ENCODE measurements at places on chromosomes 3 and 15.

GRCh38 chr3:15520804-15521572 lies 518 bp downstream of the COLQ start:
- no peak for DNase-seq

GRCh38 chr15:72092691-72093090 lies 25.3 kb downstream of the MYO9A start:
- DNase-seq: no peak

GRCh38 chr15:84731774-84732173 lies 15.8 kb upstream of the SEC11A start:
- no peak for DNase-seq

DNA sequence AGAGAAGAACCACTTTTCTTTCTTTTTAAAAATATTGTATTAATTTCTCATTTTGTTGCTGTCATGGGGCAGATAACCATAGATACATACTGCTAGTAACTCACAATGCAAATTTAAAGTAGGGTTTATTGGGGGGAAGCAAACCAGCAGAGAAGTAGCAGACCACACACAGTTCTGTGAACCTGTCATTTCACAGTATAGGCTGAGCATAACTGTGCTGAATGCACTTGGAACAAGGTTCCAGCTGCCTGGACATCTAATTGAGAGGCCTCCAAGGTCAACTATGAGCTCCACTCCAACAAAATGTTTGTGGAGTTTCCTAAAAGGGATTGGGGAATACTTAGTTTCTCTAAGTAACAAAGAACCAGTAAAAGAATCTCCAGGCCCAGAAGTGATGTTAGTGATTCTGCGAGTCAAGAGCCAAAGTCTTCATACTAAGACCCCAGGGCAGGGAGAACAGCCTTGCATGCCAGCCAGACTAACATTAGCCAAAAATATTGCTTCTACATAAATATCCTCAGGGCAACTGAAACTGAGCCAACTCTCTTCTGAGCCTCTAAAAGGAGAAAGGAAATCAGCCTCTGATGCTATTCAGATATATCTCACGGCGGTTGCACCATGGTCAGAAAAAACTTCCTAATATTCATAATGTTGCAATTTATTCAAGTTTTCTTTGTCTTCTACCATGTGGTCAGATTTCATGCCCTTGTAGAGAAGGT lies 856.4 kb upstream of the ALCAM start:
- DNase-seq: peak; percentile 5

DNA sequence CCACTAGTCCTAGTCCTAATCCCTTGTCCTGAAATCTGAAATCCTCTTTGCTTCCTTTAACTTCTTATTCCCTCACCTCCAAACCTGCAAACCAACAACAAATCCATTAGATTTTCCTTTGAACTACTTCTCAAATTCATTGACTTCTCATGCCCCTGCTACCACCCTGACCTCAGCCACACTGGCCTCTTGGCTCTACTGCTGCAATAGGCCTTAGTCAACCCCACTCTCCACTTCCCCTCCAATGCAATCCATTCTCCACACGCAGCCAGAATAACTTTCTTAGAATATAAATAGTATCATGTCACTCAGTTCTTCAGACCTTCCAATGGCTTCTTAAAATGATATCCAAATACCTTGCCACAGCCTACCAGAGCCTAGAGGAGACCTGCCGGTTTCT lies 131.1 kb upstream of the GADL1 start:
- DNase-seq: no peak

- DNase-seq: no peak
Observed at GRCh38 chr15:54638666-54639065, 558.1 kb downstream of the RSL24D1 start.

DNA sequence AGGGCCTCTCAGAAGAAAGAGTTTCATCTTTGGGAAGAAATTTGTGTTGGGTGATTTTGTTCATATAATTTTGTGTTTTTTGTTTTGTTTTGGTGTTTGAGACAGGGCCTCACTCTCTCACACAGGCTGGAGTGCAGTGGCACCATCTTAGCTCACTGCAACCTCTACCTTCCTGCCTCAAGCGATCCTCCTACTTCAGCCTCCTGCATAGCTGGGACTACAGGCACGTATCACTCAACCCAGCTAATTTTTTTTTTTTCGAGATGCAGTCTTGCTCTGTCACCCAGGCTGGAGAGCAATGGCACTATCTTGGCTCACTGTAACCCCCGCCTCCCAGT lies 29.0 kb upstream of the PIK3CB start:
- DNase-seq: no peak

- DNase-seq: peak; percentile 19
Observed at GRCh38 chr3:7876741-7877297, 624.8 kb upstream of the LMCD1 start.

DNA sequence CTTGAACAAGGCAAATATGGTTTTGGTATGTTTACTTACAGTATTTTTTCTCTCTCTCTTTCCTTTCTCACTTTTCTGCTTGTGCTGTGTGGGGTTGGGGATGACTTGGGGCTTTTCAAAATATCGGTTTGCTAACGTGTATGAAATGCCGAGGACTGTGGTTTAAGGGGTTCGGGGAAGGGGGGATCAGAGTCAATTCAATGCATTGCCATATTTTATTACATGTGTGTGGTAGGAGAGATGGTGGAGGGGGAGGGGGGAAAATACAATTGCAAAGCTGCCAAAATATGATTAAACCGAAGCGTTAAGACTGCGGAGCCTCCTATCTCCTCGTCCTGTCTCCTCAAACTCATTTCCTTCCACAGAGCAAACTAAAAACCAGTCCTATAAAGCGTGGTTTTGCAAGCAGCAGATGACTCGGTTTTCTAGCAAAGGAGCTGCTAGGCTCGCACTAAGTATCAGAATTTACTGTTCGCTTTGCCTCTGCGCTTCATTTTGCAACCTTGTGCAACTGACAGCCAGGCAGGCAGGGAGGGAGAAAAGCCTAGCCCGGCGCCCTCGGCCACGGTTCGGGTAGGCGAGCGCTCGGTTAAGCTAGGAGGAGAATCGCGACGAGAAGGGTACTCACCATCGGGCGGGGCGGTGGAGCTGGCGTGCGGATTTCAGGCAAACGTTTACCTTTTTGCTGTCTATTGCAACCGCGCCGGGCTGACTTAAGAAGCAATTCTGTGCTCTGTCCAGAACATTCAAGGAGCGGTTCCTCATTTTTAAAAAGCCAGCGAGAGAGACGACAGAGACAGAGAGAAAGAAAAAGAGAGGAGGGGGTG lies 4.0 kb upstream of the NR2F2 start:
- no peak for DNase-seq

DNA sequence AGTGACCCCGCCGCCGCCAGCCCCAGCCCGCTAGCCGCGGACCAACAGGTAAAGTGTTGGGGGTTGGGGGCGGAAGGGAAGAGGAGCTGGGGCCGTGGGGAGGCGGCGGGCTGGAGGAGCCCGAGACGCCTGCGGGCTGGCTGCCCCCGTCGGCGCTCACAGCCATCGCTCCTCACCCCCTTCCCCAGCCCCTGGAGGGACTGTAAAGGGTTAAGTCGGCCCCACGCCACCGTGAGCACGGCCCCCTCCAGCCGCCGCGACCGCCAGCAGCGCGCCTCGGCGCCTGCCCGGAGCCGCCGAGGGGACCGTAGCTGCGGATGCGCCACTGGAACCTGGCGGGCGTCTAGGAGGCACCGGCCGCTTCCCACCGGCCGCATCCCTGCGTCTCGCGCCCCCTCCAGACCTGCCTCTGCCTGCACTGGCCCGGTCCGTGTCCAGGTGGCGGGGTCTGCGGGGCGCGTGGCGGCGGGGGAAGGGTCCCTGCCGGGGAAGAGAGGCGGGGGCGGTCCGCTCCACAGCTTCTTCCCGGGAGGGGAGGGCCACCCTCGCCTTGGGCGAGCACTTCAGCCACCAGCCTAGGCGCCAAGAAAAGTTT lies 522 bp downstream of the MED12L start:
- no peak for DNase-seq

GRCh38 chr15:44792715-44793114 lies 56.4 kb downstream of the TRIM69 start:
- no peak for DNase-seq

GRCh38 chr3:25547103-25547502 lies 117.6 kb downstream of the TOP2B start:
- no peak for DNase-seq

DNA sequence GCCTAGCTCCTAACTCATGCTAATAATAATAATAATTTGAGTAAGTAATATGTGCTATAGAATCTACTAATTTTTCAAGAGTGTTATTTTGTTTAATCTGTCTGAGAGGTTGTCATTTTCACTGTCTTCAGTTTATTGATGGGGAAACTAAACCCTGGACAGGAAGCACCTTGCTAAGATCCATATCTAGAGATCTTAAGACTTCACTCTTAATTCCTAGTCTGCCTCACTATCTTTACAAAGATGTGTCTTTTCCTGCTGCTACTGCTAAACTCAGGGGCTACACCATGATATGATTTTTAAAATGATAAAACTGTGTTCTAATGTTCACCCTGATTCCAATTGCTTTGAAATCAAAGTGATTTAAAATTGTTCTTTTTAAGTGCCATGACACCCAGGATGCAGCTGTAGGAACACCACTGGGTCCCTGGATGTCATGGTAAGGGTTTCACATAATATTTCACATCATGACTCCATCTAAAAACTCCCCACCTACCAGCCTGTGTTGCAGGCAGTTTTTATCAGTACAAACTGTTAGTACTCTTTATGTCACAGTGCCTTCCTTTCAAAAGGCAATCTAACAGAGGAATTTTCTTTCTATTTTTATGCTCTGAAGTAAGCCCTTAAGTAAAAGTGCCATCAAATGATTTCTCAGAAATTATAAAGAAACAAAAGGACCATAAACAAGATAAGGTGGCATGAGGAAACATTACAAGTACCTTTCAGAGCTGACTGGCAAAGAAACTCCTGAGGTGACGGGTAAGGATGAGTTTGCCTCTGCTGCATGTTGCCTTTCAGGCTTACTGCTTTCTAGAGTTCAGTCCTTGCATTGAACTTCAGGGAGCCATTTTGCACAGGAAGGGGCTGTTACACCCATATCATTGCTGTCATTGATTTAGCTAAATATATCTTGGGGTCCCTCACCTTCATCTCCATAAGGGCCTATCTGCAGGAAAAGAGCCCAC lies 160.1 kb upstream of the SATB1 start:
- DNase-seq: no peak

- DNase-seq: no peak
Observed at GRCh38 chr15:96332637-96333121, 2.2 kb downstream of the NR2F2 start.

GRCh38 chr15:67132276-67132675 lies 66.9 kb downstream of the SMAD3 start:
- no peak for DNase-seq

- no peak for DNase-seq
Observed at GRCh38 chr3:138449490-138449889, 15.1 kb downstream of the ESYT3 start.

- DNase-seq: no peak
Observed at GRCh38 chr15:63226966-63227401, 37.6 kb downstream of the RAB8B start.

DNA sequence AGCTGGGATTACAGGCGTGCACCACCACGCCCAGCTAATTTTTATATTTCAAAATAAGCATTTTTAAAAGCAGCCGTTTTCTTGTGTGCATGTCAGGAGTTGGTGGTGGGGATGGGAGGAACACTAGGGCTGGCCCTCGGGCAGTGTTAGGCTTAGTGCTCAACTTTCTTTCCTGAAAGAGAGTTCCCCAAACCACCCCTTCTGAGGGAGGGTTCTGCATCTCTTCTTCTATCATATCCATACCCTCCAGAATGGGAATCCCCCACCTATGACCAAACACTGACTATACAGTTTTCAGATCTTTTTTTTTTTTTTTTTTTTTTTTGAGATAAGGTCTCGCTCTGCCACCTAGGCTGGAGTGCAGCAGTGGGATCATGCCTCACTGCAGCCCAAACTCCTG lies 12.5 kb downstream of the PFKFB4 start:
- no peak for DNase-seq

GRCh38 chr3:86176445-86176784 lies 814.5 kb downstream of the VGLL3 start:
- DNase-seq: no peak

GRCh38 chr15:91072161-91072560 lies 27.9 kb upstream of the SV2B start:
- DNase-seq: no peak

GRCh38 chr3:37072892-37073291 lies 79.6 kb downstream of the MLH1 start:
- DNase-seq: peak; percentile 72

DNA sequence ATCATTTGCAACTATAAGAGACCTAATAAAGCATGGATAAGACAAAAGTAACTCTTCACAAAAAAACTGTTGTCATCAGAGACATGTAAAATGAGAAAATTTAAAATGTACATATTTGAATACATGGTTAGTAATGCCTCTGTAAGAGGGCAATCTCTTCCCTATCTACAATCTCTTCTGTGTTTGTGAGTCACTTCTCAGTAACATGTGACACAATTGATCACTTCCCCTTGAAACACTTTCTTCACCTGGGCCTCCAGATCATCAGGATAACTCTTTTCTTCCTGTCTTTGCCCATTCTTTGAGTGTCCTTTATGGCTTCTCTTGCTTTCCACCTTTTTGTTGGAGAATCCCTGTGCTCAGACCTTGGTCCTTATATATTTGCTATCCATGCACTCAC lies 50.4 kb downstream of the TFDP2 start:
- DNase-seq: no peak

- DNase-seq: no peak
Observed at GRCh38 chr3:138011722-138012121, 1.8 kb downstream of the CLDN18 start.

- DNase-seq: no peak
Observed at GRCh38 chr3:14142567-14143270, 17.9 kb downstream of the TMEM43 start.

GRCh38 chr15:77689821-77690220 lies 57.1 kb upstream of the LINGO1 start:
- DNase-seq: no peak

DNA sequence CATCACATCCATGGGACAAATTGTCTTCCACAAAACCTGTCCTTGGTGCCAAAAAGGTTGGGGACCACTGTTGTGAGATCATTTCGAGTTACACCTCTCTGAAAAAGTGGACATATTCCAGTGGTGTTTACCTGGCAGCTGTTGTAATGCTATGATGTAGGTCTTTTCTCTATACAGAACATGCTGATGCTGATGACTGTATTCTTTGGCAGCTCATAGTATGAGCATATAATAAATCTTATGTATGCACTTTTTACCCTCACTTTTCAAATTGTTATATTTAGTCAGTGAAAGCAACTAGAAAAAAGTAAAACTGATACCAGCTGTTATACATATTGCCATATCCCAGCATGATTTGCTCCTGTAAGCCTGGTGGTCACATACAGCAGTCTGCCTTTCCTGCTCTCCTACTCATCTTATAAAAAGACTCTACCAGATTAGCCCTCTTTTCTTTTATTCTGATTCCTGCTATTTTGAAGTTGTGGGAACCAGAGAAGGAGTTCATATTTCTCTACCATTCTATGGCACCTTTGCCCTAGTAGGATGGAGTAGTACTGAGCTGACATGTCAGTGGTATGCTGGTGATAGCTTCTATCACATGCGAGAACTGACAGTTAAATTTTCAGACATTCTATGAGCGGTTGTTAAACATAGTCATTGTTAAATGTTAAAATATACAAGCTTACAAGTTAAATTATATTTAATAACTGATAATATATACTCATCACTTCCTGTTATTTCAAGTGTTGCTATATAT lies 128.7 kb downstream of the FNDC3B start:
- DNase-seq: no peak

GRCh38 chr3:122916580-122916979 lies 111.0 kb downstream of the SEMA5B start:
- DNase-seq: no peak

Measured in H4 (cell line).